NCI-H82 (cell line): ENCODE measurements at places on chromosomes 5 and 9.

DNA sequence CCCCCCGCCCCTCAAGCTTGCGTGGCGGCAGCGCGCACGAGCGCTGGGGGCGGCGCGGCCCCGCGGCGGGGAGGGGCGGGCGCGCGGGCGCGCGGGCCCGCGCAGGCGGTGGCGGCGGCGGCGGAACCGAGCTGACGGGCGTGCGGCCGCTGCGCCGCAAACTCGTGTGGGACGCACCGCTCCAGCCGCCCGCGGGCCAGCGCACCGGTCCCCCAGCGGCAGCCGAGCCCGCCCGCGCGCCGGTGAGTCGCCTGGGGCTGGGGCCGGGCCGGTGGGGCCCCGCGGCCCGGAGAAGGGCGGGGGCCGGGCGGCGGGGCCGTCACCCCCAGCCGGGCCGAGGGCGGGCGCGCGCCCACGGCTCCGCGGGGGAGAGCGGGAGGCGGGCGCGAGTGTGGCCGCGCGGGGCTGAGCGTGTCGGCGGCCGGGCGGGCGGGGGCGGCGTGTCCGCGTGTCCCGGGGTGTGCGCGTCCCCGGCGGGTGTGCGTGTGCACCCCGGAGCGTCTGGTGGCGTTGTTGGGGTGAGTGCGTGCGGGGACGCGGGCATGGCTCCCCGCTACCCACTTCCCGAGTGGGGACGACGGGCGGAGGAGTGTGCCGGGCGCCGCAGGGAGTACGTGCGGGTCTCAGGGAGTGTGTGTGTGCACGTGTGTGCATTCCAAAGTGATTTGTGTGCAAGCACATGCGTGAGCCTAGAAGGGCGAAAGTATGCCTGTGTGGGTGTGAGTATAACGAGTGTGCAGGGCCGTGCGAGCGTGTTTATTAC is at the start of gene NEK6:
Gene NEK6, plus strand, starts transcription at position 106 of the 763 bp plus-strand sequence. CDS start 44,016 bp downstream, outside the sequence.
- DNase-seq = peak; percentile 47

DNA sequence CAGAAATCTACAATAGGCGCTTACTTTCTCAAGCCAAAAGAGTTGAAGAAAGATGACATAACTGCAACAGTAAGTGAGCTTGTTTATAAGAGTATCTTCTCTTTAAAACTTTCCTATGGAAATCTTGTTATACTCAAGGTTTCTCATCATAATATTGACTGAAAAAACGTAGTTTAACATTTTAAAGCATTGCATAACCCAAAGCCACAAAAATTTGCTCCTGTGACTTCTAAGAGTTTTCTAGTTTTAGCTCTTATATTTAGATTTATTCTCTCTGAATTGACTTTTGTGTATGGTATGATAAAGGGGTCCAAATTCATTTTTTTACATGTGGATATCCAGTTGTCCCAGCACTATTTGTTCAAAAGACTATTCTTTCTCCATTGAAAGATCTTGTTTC is 15.2 kb downstream of the WDR36 start:
- no peak for DNase-seq

DNA sequence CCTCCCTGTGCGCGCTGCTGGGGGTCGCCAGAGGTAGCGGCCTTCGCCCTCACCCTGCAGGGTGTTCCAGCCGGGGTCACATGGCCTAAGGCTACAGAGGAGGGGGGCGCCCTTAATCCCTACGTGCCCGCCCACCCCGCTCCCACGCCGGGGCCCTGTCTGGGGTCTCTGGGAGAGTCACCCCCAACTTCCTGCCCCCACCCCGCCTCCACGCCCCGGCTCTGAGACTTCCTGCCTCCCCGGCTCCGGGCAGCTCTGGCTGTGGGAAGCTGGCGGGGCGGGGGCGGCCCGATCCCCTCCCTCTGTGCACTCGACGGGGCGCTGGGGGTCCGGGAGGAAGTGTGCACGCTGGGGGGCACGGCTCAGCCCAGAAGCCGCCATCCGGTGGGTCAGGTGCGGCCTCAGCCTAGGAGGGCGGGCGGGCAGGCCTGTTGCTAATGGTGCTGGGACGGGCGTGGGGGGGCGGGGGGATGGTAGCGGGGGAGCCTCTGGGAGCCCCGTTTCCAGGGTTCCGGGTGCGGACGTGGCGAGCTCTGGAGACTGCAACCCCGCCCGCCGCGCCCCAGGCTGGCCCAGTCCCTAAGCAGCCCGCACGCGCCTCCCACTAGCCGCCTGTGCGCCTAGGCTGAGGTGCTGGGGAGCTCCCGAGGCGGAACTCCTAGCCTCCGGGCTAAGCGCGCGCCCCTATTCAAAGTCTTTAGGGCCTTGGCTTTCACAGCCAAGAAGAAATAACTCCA is 61.6 kb downstream of the CXXC5 start:
- no peak for DNase-seq

- no peak for DNase-seq
These were observed 439.6 kb downstream of the CSNK1G3 start for GRCh38 chr5:123951582-123951977.

- peak; percentile 80 for DNase-seq
These were observed 664 bp upstream of the RAB3C start for GRCh38 chr5:58582019-58582802.

DNA sequence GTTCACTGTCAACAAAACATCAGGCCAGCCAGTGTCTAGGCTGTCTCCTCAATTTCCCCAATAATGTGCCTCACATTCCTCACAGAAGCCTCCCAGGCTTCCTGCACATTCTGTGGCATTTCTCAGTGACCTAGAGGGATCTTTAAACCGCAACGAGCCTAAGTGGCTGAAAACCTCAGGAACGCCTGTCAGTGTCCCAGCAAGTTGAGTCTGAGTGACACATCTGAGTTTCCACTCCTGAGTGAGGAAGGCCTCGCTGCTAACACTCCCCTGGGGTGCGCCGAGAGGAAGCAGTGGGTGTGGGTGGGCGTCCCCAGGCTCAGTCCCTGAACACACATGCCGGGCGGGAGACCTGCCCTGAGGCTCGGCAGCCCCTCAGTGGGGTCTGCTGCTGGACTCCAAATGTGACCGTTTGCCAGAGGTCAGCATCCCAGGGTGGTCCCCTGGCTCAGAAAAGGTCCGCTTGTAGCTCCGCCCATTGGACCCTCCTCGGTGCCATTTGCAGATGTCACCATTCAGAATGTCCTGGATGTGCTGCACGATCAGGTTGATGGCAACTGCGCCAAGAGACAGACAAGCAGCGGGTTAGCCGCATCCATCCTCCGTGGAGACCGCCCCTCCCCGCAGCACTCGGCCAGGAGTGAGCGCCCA is 6.3 kb downstream of the UCK1 start:
- no peak for DNase-seq

- DNase-seq = peak; percentile 2
These were observed 200.0 kb downstream of the NR2F1-AS1 start for GRCh38 chr5:93381057-93381456.

DNA sequence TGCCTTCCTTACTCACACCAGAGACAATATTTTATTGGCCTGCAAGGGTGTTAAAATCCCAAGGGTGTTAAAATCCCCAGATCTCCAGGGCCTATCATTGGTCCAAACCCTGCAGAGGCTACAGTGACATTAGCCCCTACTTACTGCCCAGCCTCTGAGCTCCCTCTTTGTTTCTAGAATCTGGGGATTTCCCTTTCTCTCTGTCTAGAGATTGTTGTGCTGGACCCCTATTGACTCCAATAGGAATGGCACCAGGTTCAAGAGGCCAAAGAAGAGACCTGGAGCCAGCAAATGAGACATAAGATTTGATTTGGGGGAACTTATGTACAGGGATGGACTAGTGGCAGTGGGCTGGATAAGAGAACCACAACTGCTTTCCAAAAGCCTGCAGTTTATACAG is 53.3 kb upstream of the ZBED3 start:
- peak; percentile 11 for DNase-seq

DNA sequence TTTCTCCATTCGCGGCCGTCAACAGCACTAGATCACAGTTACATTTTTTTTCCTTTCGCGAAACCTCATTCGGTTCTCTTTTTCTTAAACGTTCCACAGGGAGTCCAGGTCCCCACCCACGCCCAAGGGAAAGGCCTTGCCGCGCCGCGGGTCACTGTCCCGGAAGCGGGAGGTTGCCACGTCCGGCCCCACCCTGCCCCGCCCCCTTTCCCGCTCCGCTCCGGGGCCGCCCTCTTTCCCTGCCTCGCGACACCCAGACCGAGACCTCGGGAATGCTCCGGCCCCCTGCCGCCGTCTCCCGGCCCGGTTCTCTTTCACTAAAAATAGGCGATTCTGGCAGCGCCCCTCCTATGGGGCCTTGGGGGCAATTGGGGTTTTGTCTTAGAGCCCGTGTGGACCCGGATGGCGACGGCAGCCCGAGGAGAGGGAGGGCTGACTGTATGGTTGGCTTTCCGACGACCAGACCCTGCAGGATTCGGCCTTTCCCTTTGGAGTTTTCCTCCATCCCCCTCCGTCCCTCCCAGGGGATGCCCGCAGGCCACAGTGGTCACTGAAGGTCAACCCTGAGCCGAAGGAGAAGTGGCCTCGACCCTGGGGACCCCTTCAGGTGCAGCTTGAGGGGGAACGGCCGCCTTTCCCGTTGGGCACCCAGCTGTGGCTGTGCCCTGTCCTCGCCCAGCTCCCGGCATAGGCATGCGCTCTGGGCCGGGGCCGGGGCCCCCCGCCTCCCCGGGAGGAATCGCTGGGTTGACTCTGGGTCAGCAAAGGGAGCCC is 2.8 kb upstream of the RACK1 start:
- DNase-seq = no peak

GRCh38 chr9:76528642-76529190 is 69.7 kb downstream of the GCNT1 start:
- DNase-seq = no peak

DNA sequence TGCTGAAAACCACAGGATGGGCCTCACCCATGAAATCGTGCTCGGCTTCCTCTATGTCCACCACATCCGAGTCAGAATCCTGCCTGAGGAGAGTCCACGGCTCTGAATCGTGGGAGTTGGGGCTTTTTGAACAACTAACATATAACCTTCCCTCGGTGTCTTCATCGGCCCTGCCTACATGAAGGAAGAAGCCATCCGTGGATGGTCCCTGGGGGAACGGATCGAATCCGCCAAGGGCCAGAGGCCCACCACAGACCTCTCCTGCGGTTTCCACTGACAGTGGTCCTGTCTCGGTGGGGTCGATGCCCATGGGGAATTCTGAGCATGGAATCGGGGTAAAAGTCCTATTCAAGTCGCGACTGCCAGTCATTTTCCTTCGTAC is 85.0 kb downstream of the CAMSAP1 start:
- DNase-seq = no peak

GRCh38 chr9:33414268-33414667 is 11.9 kb upstream of the AQP7 start:
- no peak for DNase-seq

- no peak for DNase-seq
These were observed 24.0 kb downstream of the GALNT10 start for GRCh38 chr5:154214371-154215106.

GRCh38 chr9:6188466-6188865 is 27.1 kb upstream of the IL33 start:
- DNase-seq = no peak

DNA sequence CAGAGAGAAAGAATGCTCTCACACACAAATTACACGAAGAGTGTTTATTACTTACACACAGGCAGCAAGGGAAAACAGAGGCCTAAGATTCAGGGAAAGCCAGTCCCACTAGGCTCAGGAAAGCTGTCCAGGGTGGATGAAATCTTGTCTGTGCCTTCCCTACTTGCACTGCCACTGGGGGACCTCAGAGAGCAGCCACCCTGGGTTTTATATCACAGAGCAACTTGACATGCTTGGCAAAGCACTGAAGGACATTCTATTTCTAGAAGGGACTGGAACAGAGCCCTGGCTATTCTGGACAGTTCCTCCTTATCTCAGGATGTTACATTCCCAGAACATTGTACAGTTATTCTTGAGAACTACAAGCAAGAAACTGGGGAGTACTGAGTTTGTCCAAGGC is 7.5 kb upstream of the PRSS3 start:
- DNase-seq = no peak

DNA sequence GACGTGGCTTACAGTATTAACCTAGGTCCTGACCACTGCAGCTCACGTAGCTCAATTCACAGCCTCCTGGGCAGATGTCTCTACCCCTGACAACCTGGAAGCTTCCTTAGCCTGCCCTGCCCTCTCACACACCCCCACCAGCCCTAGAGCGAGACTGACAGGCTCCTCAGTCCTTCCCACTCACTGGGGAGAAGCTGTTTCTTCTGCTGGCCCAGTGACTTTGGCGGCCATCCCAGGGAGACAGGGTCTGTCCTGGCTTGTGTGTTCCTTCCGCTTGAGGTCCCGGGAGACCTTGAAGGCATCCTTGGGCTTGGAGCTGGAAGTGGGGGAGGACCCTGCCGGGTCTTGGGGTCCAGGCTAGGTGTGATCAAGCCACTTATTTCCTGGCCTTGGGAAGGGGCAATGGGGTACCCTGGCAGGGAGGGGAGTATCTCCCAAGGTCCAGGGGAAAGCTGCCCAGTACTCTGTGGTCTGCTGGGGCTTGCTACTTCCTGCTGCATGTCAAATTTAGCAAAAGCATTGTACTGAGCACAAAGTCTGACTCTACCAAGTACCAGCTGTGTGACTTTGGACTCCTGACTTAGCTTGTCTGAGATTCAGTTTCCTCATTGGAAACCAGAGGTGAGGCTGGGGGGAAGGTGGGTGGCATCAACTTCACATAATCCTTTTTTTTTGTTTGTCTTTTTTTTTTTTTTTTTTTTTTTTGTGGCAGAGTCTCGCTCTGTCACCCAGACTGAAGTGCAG is 1.9 kb downstream of the MIGA2 start:
- no peak for DNase-seq

DNA sequence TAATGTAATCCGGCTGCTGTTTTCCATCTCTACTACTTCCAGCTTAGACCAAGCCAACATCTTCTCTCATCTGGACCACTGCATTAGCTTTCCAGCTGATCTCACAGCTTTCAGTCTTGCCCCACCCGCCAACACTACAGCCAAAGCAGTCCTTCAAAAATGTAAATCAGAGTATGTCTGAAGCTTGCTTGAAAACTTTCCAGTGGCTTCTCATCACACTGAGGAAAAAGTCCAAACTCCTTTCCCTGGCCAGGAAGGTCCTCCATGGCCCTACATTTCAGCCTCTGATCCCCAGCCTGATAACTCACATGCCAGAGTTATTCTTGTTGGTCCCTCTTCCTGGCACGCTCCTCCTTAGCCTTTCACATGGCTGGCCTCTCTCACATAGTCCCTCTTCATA is 38.5 kb downstream of the TTC1 start:
- no peak for DNase-seq

DNA sequence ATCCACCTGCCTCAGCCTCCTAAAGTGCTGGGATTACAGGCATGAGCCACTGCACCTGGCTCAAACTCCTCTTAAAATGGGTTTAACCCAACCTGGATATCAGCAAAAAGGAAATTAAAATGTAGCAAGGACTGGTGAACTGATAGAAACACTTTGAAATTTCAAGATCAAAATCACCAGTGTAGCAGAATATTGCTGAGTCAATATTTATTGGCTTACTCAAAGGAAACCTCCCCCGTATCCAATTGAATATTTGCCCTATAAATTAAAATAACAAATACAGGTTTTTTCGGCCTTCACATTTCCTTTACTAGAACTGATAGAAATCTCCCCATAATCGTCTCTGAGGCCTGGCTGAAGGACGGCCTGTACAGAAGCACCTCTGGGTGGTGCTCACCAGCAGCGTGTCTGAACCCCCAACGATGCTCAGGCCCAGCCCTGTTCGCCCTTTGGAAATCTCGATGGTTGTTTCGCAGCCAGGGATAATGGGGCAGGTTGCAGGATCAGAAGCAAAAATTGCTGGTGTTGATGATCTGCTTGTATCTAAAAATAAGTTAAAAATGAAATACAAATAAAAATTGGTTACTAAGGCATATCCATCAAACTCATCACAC is 156.6 kb downstream of the MPDZ start:
- DNase-seq = no peak
